Stimulated activated naive CD4-positive, alpha-beta T cell (primary cell): ENCODE measurements at places on chromosomes 7 and 10.

GRCh38 chr10:34024693-34025425 is 690.4 kb upstream of the NRP1 start:
- DNase-seq: no peak

- DNase-seq: no peak
These were observed 19.7 kb upstream of the SHH start for GRCh38 chr7:155831807-155832524.

- DNase-seq: no peak
These were observed 14.6 kb upstream of the USP6NL start for GRCh38 chr10:11626071-11626470.

DNA sequence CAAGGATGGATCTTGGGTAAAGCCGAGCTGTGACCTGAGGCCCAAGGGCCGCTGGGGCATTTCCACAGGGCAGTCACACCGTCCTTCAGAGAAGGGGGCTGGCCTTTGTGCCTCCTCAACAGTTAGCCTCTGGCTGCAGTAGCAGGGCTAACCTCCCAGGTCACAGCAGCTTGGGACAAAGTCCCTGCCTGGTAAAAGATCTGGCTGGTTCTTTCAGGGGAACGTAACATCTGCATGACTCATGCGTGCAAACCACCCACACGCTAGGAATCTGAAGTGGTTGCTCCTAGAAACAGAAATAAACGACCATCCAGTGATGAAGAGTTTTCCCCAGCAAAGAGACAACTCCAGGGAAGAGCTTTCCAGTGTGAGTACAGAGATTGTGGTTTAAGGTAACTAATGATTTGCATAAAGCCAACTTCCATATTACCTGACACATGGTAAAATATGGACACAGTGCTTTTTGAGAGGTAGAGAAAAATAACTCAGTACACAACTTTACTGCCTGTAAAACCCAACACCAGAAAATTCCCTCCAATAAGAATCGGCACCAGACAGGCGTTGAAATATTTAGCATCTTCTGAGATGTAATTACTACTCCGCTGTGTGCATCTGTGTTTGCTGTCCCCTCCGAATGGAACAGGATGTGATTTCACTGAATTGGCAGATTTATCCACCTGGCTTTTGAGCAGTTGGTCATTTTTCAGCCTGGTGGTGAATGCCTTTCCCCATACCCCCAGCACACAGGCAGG is 84.9 kb upstream of the ADRB1 start:
- no peak for DNase-seq

DNA sequence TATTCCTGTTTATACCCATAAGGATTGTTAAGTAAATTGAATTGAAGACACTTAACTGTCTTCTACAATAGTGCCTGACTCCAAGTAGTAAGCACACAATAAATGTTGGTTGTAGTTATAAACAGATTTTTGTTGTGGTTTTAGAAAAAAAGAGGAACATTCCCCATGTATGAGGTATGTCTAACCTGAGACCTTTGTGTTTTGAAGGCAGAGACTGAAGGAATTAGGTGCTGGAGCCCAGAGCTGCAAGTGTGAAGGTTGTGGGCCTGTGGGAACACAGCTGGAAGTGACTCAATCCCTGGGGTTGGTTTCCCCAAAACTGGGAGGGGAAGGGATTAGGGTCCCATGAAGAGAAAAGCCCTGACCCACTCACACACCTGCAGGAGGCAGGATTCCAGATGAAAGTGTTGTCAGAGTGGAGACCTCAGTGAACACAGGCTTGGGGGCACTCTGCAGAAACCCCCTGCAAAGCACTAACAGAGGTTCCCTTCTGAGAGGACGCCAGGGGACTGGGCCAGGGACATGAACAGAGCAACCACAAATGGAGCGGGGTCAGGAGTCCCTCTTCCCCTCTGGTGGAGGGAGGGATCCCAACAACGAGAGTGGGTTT is 265.1 kb upstream of the KLF14 start:
- no peak for DNase-seq

- no peak for DNase-seq
These were observed 17.6 kb downstream of the LIMK1 start for GRCh38 chr7:74101061-74101681.

DNA sequence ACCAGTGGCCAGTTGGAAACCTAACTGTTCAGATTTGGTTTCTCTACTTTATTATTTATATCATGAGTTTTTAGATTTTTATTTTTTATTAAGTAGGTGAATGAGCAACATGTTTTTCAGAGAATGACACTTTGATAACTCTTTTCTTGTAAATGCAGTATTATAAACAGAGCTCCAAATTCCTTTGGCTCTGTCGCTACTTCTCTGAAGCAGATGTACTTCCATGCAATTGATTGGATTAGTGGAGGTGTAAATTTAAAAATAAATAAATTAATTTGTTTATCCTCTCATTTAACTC is 34.3 kb upstream of the ICA1 start:
- no peak for DNase-seq

GRCh38 chr7:38839851-38840250 is 69.1 kb downstream of the VPS41 start:
- no peak for DNase-seq

GRCh38 chr7:127798023-127798422 is 146.0 kb downstream of the SND1 start:
- no peak for DNase-seq

- DNase-seq: peak; percentile 18
These were observed 168.8 kb downstream of the TMEM26 start for GRCh38 chr10:61284222-61284890.

DNA sequence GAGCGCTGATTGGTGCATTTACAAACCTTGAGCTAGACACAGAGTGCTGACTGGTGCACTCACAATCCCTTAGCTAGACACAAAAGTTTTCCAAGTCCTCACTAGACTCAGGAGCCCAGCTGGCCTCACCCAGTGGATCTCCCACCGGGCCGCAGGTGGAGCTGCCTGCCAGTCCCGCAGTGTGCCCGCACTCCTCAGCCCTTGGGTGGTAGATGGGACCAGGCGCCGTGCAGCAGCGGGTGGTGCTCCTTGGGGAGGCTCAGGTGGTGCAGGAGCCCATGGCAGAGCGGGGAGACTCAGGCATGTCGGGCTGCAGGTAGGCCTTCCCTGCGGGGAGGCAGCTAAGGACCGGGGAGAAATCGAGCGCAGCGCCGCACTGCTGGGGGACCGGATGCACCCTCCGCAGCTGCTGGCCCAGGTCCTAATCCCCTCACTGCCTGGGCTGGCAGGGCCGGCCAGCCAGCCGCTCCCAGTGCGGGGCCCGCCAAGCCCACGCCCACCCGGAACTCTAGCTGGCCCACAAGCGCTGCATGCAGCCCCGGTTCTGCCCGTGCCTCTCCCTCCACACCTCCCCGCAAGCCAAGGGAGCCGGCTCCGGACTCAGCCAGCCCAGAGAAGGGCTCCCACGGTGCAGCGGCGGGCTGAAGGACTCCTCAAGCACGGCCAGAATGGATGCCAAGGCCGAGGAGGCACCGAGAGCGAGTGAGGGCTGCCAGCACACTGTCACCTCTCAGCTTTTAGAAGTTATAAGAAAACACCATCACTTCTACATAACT is 128.9 kb downstream of the ZNF438 start:
- DNase-seq: no peak

- DNase-seq: no peak
These were observed 100.7 kb upstream of the AFAP1L2 start for GRCh38 chr10:114504769-114505579.

- no peak for DNase-seq
These were observed 93.3 kb upstream of the FAM171A1 start for GRCh38 chr10:15464381-15464780.

GRCh38 chr7:129655811-129656210 is 44.3 kb downstream of the NRF1 start:
- DNase-seq: no peak

GRCh38 chr10:110759523-110759922 is 112.2 kb upstream of the PDCD4 start:
- DNase-seq: no peak

GRCh38 chr10:105952153-105952552 is 1212.4 kb downstream of the SORCS1 start:
- DNase-seq: no peak

DNA sequence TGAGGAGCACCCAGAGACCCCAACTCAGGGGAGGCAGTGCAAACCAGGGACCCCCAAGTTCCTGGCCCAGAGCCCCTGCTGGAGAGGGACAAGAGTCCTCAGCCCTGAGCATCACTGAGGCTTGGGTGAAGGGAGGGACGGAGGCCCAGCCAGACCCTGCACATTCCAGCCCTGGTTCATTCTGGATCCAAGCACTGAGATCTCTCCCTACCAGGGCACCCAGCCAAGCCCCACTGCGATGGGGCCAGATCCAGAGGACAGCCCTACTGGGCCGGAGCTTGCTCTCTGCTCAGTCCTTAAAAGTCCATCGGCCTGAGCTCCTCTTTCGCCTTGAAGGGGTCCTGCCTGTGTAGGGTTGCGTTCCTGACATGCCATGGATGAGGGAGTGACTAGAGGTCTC is 40.5 kb upstream of the RABGEF1 start:
- DNase-seq: no peak

GRCh38 chr7:42661312-42661711 is 250.6 kb downstream of the C7orf25 start:
- DNase-seq: no peak
